NCI-H1436 treated with DMSO at 0.1 percent for 48 hours (cell line): ENCODE measurements at places on chromosomes 3 and 15.

DNA sequence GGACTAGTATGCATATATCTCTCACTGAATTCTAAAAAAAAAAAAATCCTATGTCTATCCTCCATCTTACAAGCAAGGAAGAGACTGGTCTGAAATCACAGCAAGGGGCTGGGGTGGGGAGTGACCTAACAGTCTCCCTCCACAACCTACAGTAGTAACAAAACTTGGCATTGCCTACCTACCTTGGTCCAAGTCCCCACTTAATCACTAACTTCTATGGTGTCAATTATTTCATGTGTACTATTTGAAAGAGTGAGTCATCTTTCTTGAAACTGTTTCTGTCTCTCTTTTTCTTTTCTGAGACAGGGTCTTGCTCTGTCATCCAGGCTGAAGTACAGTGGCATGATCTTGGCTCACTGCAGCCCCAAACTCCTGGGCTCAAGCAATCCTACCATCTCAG, 36.8 kb downstream of the CHAC1 start:
- DNase-seq: no peak

DNA sequence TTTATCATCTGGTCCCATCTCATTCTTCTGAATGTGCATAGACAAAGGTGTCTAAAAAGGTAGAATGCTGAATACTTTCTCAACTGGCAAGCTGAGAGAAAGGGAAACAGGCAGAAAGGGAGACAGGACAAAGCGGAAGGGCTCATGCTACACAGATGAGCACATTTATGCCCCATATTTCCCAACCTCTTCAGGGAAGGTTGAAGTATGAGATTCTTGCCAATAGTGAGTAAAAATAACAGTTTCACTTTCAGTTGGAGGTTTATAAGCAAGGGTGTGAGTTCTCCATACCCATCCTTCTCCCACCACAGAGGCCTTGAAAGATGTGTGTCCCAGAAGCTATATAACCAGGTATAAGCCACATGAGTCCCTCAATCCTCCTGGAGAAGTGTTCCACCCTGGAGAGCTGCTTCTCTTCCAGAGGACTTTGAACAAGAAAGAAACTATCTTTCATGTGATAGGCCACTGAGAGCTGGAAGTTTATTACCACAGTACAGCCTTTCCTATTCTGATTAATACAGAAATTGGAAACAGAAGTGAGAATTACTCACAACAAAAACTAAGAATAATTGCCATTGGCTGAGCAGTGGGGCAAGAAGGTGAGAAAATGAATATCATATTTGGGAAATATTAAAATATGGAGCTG, 709.4 kb upstream of the NR2F2 start:
- no peak for DNase-seq

DNA sequence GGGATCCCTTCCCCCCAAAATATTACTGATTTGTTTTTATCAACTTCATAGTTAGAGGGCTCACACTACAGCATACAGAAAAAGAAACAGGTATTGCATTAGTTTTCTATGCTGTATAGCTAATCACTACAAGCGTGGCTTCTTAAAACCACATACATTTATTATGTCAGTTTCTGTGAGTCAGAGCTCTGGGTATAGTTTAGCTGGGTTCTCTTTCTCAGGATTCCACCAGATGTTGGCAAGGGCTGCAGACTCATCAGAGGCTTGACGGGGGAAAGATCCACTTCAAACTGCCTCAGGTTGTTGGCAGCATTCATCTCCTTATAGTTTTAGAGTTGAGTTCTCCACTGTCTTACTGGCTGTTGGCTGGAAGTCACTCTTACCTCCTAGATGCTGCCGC, 328.0 kb downstream of the NLGN1 start:
- DNase-seq: no peak

- DNase-seq: no peak
These were observed 75.4 kb upstream of the PLAAT1 start for GRCh38 chr3:193165431-193166120.

GRCh38 chr3:69090021-69090420, 5.3 kb downstream of the ARL6IP5 start:
- DNase-seq: no peak

- DNase-seq: no peak
These were observed 14.5 kb upstream of the FAN1 start for GRCh38 chr15:30889196-30889595.

DNA sequence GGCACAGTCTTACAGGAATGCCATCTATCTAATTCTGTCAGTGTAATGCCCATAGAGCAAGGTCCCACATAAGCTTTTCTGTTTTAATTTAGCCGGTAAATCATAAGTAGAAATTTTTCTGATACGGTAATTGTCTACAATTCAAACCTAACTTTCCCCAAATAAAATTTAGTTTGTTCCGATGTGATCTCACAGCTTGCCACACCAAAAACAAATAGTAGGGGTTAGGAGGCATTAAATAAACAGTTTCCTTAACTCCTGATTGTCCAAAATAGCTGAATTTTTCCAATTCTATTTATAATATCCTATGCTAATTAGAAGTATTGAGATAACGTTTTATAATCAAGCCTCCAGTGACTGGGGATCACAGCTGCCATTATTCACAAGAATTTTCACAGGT, 53.3 kb downstream of the TSC22D2 start:
- DNase-seq: no peak

DNA sequence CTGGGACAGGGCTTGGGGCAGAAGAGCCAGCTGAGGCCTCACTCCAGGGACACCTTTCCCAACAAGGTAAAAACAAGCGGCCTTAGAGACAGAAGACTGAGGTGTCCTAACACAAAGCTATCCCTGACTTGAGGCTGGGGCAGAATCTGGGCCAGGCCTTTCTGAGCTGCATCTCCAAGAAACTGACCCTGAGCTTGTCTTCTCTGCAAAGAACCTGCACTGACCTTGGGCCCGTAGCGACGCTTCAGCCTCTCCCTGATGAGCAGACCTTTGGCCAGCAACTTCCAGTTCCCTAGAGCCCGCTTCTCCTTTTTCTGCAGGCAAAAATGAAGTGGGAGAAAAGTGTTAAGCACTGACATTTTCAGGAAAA, 22.2 kb downstream of the TMEM43 start:
- no peak for DNase-seq

DNA sequence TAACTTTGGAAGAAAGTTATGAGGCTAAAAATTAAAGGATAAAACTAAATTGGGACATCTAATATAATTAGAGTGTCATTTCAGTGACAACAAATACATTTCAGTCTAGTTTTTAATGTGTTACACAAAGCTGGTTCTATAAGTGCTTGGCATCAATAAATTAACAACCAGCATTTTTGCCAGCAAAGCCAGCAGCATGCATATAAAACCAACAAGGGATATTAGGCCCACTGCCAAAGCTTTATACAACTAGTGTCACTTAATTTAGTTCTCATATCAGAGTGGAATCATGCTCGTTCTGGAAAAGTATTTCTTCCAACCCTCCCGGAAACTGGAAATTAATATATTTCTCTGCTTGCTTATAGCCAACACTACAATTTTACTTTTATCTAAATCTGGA, 88.8 kb downstream of the THBS1 start:
- no peak for DNase-seq

- peak; percentile 1 for DNase-seq
These were observed 19.3 kb upstream of the NOX5 start for GRCh38 chr15:68994981-68995761.

- no peak for DNase-seq
These were observed 204.4 kb upstream of the RASGRP1 start for GRCh38 chr15:38768970-38769369.

- DNase-seq: no peak
These were observed 759.8 kb downstream of the AGBL1 start for GRCh38 chr15:86839502-86839901.

DNA sequence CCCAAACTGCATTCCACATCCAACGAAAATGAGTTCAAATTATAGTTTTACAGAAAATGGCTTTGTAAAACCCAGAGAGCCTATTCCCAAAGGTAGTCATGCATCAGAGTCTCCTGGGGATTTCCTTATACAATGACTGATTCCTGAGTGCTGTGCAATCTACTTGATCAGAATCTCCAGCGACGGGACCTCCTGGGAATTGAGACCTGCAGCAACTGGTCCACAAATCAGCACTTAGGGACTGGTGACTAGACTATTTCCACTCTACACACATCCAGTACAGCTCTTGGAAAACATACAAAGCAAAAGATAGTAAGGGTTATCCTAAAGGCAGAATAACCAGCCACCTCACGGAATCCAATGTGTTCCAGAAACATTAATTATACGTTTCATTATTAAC, 871.0 kb upstream of the CFAP20DC start:
- peak; percentile 40 for DNase-seq

DNA sequence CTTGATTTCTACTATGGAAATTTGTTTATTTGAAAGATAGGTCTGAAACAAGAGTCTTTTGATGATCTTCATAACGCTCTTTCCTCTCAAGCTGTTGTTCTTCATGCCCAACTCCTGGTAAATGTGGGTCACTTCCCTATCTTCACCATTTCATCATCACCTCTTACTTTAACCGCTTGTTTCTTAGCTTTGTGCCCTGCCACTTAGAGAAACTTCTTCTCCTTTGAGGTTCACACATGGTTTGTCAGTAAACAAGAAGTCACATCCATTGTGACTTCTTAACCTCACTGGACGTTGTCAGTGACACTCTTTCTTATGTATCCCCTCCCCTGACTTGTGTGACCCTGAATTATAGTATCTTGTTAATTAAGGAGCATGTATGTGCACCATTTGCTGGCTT, 16.9 kb upstream of the P2RY13 start:
- DNase-seq: no peak

- no peak for DNase-seq
These were observed 1.7 kb downstream of the NR2C2 start for GRCh38 chr3:14949126-14949525.

DNA sequence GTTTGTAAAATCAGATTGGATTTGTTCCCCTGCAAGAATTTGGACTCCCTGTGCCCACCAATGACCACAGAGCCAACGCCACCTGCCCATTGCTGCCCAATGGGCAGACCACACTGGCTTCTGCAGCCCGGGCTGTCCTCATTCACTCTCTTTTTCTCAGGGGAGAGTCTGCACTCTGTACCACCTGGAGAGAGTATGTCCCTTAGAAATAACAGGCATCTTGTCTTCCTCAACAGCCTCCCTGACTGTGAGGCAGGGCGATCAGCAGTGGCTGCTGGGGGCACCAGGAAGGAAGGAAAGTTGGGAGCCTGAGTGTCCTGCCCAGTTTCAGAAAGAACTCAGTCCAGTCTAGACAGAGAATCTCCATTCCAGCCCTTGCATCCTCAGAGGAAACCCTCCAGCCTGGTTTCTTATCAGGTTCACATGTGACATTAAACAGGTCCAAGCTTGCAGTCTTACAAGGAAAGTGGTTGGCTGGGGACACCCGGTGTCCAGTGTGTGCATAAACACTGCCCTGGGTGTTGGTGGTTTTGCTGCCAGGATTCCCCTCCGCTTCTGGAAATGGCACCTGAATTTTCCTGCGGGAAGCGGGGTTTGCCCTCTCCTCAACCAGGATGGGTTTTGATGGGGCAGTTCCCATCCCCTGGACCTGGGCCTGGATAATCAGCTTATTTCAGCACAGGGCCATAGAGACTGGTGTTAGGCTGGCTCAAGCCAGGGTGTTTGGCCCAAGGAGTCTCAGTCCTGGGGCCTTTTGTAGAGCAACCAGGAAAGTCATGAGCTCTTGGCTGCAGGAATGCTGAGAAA, 37.2 kb downstream of the SSUH2 start:
- DNase-seq: no peak

DNA sequence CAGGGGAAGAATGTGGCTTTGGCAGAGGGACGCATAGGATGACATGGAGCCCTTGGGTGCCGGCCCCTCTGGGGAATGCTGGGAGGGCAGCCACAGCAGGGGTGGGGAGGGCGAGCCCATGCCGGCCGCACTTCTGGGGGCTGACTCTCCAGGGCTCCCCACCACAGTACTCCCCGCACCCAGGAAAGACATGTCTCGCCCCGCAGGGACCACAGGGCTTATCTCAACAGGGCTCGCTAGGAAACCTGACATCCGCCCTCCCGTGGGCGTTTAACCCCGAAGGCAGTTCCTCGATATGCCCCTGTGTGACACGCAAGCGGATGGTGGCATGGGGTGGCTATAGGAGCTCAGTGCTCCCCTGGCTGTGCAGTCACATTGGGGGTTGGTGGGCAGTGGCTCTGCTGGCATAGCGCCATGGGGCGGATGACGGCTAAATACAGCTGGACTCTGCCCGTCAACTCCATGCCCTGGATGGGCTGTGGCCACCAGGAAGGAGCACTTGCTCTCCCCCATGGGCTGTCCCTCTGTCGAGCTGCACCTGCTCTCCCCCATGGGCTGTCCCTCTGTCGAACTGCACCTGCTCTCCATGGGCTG, 141.4 kb downstream of the ADAMTS17 start:
- no peak for DNase-seq
